A549 treated with Mapracorat at 1 μM for 4 hours (cell line): ENCODE measurements at places on chromosomes 3 and 15. TPM values are rescaled to one million over a fixed set of nuclear protein-coding genes. Genes with fewer than 3 reads are reported as not detected.

The GOLGA8Q gene
- 0.17 to 0.22 TPM in 2 of 5 replicates, not detected in the others for total RNA-seq

The SOX2 gene
- 0.45 to 0.53 TPM (median 0.49 TPM) in 5 replicates for total RNA-seq

The NMD3 gene
- 45.5 to 57.8 TPM (median 49.0 TPM) in 5 replicates for total RNA-seq

The PRSS50 gene
- total RNA-seq, result not detected in 5 replicates

The PAQR5 gene
- total RNA-seq, result 68.2 to 104 TPM (median 99.3 TPM) in 5 replicates

The DPP8 gene
- 17.6 to 33.1 TPM (median 25.9 TPM) in 5 replicates for total RNA-seq

The NMB gene
- total RNA-seq, result 14.6 to 26.0 TPM (median 22.8 TPM) in 5 replicates

The CHAC1 gene
- 4.4 to 8.2 TPM (median 6.1 TPM) in 5 replicates for total RNA-seq

The C2CD4B gene
- total RNA-seq, result 0.14 to 0.41 TPM (median 0.19 TPM) in 5 replicates

The NDUFB4 gene
- total RNA-seq, result 208 to 267 TPM (median 223 TPM) in 5 replicates

The PPP1R14D gene
- 0.20 to 0.33 TPM in 2 of 5 replicates, not detected in the others for total RNA-seq

The ZNF860 gene
- 1.1 to 1.4 TPM (median 1.2 TPM) in 5 replicates for total RNA-seq

The LARP6 gene
- 50.6 to 85.9 TPM (median 79.7 TPM) in 5 replicates for total RNA-seq

The TRIM71 gene
- total RNA-seq, result not detected in 5 replicates

The PLSCR5 gene
- not detected in 5 replicates for total RNA-seq

The PGBD4 gene
- total RNA-seq, result 1.2 to 1.9 TPM (median 1.6 TPM) in 5 replicates

The ANKDD1A gene
- 1.7 to 2.8 TPM (median 2.2 TPM) in 5 replicates for total RNA-seq

The FSTL1 gene
- 47.2 to 76.1 TPM (median 62.4 TPM) in 5 replicates for total RNA-seq

The DUOX1 gene
- not detected in 5 replicates for total RNA-seq

The SPESP1 gene
- not detected in 5 replicates for total RNA-seq

The KLHL6 gene
- total RNA-seq, result not detected in 5 replicates

The GOLGA8G gene
- not detected in 5 replicates for total RNA-seq

The CHRM5 gene
- 0.03 to 0.04 TPM in 2 of 5 replicates, not detected in the others for total RNA-seq

The PRTG gene
- 10.0 to 11.3 TPM (median 10.5 TPM) in 5 replicates for total RNA-seq

The CLRN1 gene
- total RNA-seq, result not detected in 5 replicates

The CLDN16 gene
- 0.16 TPM in 1 of 5 replicates, not detected in the others for total RNA-seq

The TEX55 gene
- not detected in 5 replicates for total RNA-seq

The ADAMTS17 gene
- 0.12 to 0.27 TPM (median 0.24 TPM) in 4 of 5 replicates, not detected in the other for total RNA-seq

The THSD4 gene
- total RNA-seq, result 20.3 to 28.3 TPM (median 24.4 TPM) in 5 replicates

The ASB14 gene
- not detected in 5 replicates for total RNA-seq

The ACTRT3 gene
- 2.2 to 3.1 TPM (median 2.8 TPM) in 5 replicates for total RNA-seq

The PHLDB2 gene
- 14.3 to 21.9 TPM (median 20.7 TPM) in 5 replicates for total RNA-seq

The PIERCE2 gene
- total RNA-seq, result 3.9 to 5.0 TPM (median 4.2 TPM) in 5 replicates

The SLC12A8 gene
- 0.98 to 1.3 TPM (median 1.2 TPM) in 5 replicates for total RNA-seq

The RARRES1 gene
- total RNA-seq, result 7.7 to 11.7 TPM (median 11.2 TPM) in 5 replicates
